HS-27A (cell line): ENCODE measurements at places on chromosomes 11 and 22.

GRCh38 chr22:39283322-39284141 is 35.9 kb downstream of the RPL3 start:
- peak; percentile 72 for DNase-seq

GRCh38 chr11:63855975-63856374 is 17.1 kb downstream of the MARK2 start:
- no peak for DNase-seq

- DNase-seq = no peak
These were observed 63.7 kb upstream of the PARVG start for GRCh38 chr22:44116755-44117684.

- no peak for DNase-seq
These were observed 41.8 kb upstream of the CLMP start for GRCh38 chr11:123236879-123237278.

DNA sequence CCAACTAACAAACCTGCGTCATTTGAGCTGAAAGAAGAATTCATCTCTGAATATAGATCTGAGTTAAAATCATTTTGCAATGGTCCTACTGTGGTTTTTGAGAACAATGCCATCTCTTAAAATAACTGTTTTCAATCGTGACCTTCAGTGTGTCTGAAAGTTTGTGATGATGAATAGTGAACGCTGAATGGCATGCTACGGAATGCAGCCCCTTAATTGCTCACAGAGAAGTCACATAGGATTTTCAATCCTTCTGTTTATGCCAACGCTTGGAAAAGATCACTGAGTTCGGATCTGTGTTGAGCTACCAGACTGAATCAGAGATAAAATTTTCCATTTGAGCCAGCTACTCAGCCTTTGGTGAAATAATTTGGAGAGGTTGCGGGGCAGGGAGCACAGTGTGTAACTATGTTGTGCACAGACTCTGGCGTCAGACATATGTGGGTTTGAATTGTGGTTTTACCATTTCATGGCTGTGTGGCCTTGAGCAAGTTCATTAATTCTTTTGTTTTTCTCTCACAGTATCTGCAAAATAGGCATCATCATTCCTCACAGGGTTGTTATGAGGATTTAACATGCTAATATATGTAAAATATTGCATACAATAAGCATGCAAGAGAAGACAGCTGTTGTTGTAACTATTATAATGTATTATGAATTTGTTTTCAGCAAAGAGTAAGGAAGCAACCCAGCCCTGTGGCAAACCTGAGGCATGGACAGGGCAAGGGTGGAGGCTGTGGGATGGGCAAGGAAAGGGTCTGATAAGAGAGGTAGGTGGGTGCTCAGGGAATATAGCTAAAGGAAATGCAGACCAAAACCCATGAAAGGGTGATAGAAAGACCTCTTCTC is 679.9 kb downstream of the KCNA4 start:
- DNase-seq = no peak

DNA sequence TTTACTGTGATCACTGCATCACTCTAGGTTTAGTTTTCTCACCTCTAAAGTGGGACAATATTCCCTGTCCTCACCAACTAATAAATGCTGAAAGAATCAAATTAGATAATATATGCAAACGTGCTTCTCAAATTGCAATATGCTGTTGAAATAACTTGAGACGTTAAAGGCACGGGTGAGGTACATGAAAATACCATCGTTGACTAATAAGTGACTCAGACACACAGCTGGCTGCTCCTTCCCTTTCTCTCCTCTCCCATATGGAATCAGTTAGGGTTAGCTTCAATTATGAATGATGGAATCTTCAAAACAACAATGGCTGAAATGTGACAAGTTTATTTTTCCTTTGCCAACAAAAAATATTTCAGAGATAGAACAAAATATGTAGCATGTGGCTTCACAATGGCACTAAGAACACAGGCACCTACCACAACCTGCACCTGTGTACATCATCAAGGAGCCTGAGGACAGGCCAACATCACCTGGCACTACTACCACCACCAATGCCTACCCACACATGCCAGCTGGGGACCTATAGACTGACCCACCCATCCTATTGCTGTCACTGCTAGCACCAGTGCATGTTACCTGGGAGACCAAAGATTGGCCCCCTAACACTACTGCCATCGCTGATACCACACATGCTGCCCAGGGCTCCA is 13.7 kb downstream of the GDPD4 start:
- DNase-seq = peak; percentile 64

DNA sequence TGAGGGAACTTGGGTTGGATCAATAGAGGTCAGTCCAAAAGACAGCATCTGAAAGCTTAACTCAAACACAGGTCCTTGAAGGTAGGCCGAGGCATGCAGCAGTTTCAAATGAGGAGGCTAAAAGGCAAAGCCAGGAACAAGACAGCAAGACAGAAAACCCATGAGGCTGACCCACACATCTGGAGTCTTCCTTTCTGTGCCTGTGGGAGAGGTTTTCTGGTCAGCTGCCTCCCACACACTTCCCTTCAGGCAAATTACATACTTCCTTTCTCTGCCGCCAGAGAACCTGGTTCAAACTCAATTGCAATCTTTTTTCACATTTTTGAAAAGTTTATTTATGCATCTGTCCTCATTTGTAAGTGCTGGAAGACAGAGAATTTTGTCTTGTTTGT is 29.8 kb upstream of the CRTAM start:
- DNase-seq = no peak

DNA sequence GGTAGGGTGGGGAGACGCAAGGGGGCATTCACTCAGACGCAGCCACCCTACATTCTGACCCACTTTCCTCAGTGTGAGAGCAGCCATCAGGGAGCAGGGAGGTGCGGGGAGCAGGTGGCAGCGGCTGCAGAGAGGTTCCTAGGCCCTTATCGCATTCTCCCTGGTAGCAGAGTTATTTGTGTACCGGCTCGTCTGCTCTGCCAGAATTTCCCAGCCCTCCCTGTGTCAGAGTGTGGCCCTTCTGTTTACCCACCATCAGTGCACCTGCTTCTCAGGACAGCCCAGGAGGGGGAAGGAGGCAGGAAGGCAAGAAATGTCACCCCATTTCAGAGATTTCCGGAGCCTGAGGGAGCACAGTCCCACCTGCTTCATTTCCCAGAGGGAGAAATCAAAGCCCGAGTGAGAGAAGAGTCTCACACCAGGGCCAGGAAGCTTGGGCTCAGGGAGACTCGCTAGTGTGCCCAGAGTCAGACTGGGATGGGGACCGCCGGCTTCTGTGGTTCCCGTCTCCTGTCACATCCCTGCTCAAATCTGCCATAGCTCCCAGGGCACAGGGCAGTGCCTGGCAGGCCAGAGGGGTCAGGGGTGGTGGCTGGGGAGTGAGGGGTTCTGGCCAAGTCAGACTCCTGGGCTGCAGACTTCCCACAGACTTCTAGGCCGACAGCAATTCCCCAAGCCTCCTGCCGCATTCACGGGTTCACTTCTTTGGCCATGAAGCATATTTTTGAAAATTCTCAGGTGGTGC is 49.7 kb downstream of the ARRB1 start:
- no peak for DNase-seq

DNA sequence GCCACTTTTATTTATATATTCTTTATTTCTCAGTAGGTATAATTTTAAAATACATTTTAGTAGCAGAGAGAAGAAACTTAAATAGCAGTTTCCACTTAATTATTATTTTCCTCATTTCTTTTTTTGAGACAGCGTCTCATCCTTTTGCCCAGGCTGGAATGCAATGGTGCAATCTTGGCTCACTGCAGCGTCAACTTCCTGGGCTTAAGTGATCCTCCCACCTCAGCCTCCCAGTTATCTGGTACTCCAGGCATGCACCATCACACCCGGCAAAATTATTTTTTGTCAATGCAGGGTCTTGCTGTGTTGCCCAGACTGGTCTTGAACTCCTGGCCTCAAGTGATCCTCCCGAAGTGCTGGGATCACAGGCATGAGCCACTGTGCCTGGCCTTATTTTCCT is 38.3 kb downstream of the ATG13 start:
- DNase-seq = no peak

- no peak for DNase-seq
These were observed 20.5 kb upstream of the AMOTL1 start for GRCh38 chr11:94747601-94748041.

- DNase-seq = no peak
These were observed 24.4 kb downstream of the HORMAD2 start for GRCh38 chr22:30104501-30105156.

- DNase-seq = no peak
These were observed 72.7 kb upstream of the PITPNB start for GRCh38 chr22:27991586-27992293.

DNA sequence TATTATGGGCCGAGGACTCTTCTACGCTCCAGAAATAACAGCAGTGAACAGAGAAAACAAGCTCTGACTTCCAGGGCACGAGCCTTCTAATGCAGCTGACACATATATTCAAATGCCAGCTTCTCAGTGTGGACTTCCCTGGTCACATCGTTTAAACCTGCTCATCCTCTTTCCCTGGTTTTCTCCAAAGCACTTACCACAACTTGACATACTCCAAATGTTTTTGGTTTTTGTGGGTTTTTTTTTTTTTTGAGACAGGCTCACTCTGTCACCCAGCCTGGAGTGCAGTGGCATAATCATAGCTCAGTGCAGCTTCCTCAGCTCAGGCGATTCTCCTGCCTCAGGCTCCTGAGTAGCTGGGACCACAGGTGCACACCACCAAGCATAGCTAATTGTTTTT is 105.5 kb downstream of the MICAL3 start:
- peak; percentile 35 for DNase-seq

- no peak for DNase-seq
These were observed 3.1 kb upstream of the CHKB start for GRCh38 chr22:50585781-50586180.

DNA sequence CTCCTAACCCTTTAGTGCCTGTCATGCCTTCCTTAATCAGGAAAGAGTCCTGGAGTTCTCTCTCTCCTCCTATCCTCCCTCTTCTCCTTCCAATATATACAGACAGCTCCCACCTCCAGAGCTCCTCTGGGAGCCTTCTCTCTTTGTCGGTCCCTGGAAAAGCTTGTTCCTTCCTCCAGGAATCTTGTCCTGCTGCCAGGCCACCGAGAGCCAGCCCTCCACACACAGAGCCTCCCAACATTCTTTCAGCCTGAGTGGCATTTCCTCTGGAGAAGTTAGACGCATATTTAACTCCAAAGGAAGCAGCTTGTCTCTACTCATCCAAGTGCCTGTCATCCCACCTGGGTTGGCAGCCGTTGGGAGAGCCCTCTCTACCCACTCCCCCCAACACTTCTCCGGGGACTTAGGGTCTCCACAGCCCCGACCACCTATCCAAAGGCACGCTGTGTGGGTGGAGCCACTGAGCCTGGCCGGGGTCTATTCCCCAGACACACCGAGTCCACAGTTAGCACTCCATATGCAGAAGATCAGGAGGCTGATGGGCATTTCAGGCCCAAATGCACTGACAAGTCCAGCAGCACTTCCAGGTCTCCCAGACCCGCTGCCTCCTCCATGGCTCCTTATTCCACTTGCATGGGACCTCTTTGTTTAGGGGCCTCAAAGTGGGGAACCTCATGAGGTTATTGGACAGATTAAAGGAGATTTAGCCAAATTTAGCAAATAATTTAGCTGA is 31.1 kb downstream of the DKK3 start:
- peak; percentile 95 for DNase-seq
